ENCODE measurements at places on chromosomes 3 and 15. TPM values are rescaled to one million over a fixed set of nuclear protein-coding genes. Genes with fewer than 3 reads are reported as not detected.
A peak's percentile ranks its signal among the peaks of the same experiment; 100 is the strongest.

The TBC1D23 gene
- 32.5 TPM for total RNA-seq

The OXTR gene
- 0.59 TPM for total RNA-seq

The FETUB gene
- total RNA-seq: not detected

DNA sequence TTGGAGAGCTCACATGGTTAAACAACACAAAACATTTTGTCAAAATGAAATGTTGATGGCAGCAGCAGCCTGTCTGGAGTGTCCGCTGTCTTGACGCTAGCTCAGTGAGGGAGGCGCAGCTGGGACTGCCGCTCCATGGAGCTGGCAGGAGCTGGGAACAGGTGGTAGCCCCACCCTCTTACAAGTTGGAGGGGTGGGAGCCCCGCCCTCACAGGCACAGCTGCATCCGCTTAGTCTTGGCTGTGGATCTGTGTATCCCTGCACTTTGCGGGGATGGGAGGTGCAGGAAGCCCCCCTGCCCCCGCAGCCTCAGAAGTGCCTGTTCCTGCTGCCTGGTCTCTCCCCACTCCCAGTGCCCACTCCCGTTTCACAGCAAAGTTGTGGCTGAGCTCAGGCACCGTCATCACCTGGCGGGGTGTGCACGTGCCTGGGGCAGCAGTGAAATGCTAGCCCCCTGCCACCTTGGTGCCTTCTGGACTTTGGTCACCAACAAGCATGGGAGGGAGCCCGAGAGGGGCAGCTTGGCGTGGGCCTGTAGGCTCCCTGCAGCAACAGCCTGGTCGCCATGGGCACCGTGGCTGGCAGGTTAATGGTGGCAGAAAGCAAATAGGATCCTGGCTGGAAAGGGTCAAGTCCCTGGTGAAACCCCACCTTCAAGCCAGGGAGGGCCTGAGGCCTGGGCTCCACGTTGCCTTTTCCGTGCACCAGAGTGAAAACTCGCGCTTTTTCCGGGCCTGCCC, 53.8 kb upstream of the CADM2 start:
- no peak for DNase-seq

DNA sequence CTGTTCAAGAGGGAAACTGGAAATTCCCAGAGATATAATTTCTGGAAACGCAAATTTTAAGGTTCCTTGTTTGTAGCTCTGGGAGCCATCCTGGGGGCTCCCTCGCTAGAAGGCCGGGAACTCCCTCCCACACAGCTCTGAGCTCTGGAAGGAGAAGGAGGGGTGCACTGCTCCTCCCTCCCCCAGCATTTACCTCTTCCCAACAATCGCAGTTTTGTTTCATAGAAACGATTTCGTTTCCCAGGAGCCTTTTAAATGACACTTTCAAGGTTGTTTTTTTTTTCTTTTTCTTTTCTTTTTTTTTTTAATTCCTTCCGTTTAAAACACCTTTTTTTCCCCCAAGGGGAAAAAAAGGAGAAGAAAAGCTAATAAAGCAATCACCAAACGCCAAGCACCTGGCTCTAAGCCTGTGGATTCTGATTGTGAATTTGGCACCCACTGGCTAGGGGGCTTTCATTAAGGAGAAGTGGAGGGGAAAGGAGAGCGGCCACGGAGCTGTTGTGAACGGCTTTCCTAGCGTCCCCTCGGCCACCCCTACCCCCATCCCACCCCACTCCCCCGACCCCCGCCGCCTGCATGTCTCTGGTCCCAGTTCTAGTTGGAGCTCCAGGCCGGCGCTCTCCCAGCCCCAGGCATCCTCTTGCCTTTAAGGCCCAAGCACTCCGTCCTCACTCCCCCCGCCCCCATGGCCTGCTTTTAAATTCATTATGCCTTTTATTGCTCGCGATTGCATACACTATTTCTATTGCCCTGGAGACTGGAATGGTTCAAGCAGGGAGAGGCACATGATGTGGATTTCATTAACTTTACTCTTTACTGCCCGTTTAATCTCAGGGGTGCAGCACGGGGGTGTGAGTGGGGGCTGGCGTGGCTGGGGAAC, 13.6 kb upstream of the CCDC33 start:
- DNase-seq: no peak

DNA sequence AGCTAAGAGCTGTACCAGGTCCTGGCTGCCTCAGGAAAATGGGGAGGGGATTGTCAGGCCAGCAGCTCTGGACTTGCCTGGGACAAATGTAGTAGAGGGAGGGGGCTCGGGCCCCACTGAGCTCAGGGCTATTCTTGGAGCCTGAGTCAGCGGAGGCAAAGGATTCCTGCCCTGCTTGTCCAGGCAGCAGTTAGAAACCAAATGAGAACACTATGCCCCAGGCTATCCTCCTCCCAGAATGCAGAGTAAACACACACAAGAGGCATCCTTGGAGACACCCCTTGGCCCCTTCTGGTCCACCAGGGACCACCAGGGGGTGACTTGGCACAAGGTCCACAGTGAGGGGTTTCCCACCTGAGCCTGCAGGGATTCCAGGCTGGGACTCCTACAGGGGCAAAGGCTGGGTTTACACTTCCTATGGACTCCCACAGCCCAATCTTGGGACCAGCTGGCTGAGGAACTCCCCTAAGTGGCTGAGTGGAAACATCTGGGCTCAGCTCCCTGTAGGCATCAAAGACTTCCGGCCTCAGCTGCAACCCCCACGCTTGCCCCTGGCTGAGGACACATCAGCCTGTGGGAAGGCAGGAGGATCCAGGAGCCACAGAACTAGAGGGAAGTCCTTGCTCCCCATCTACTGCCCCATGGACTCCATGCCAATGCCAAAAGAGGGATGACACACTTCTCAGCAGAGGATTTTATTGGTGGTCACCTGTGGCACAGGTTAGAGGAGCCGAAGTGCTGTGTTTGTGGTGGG, 3.4 kb upstream of the COL7A1 start:
- DNase-seq: peak; percentile 55

The TMEM266 gene
- total RNA-seq: 0.29 TPM

GRCh38 chr3:140898340-140899180, 43.1 kb upstream of the SLC25A36 start:
- DNase-seq: no peak

GRCh38 chr3:32313723-32314473, 75.4 kb downstream of the CMTM8 start:
- no peak for DNase-seq

DNA sequence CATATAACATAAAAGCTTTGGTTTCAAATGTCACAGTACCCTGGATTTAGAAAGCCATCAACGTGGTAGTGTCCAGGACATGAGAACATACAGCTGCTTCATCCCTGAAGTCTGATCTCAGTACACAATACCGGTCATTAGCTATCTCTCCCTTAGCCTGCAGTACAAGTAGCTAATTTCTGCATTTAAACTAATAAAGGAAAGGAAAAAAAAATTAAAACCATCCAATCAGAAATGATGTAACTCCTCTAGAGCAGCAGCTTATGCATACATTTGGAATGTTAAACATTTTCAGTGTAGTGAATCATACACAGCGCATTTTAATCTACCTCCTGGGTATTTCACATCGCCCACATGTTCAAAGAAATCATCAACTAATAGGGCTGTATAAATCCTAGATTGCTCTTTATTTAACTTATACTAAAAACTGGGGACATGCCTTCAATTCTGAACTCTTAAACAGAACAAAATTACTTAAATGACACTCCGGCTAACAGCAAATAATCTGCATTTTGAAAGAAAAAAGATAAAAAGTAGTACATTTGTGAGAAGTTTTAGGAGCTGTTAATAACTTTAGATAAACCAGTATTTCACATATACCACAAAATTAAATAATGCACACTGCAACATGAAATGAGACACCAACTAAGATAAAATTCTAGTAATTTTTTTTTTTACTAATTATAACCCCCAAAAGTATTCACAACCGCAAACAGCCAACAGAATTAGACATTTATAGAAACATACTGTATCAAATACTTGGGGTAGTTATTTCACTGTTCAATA, 3.7 kb downstream of the IGF2BP2 start:
- DNase-seq: no peak

DNA sequence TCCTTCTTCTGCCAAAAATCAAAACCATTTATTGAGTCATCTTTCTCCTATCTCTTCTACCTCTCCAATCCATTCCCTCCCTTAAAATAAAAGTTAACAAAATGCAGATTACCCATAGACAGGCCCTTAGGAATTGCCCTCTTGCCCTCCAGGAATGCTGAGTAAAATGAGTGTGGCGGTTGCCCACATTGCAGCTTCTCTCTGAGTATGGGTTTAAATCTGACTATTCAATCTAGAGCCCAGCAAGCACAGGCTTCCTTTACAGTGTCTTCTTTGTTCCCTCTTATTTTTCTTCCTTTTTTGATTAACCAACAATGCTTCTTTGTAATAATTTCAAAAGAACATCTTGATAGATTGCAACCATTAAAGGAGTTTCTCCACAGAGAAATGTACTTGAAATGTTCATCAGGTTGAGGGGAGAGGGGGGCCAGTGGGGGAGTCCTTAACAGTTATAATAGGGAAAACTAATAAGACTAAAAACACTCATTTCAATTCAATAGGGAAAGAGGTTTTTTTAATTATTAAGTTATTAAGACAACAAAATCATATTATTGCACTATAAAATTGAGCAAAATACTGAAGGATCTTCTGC, 135.3 kb upstream of the LMCD1 start:
- DNase-seq: no peak

- no peak for DNase-seq
Measured at GRCh38 chr3:39226106-39226741, 33.8 kb upstream of the XIRP1 start.

GRCh38 chr3:151625586-151625985, 108.1 kb upstream of the AADACL2 start:
- DNase-seq: no peak

The RAD51 gene
- total RNA-seq: 0.97 TPM

GRCh38 chr3:47804577-47804976, 1.6 kb downstream of the DHX30 start:
- no peak for DNase-seq

The MESP2 gene
- total RNA-seq: 0.56 TPM

The GALNT15 gene
- 26.5 TPM for total RNA-seq

The CALML4 gene
- total RNA-seq: 3.7 TPM

All from left cardiac atrium (tissue), 4 donors.